ENCODE measurements at places on chromosomes 1 and 21.

- DNase-seq: no peak
Measured at GRCh38 chr1:95974586-95974985, 740.6 kb downstream of the RWDD3 start.

DNA sequence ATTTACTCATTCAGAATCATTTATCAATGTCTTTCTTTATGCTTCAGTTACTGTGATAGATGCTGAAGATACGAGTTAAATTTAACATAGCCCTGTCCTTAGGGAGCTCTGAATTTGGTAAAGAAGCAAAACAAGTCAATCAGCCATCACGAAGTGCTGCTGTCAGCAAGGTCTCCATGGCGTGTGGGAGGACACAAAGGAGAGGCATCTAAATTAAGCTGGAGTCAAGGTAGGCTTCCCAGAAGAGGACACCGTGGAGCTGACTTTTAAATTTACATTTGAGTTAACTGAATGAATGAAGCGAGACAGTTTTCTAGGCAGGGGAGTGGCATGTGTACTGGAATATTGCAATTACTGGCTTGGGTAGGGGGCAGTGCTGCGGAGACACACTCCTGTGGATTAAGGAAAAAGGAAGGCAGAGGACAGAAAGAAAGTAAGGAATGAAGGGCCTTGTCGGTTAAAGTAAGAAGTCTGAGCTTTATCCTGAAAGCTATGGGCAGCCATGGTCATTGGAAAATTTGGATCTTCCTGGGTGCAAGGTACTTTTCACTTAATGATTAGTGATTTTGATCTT lies 41.3 kb upstream of the C1orf87 start:
- DNase-seq: no peak

GRCh38 chr1:186813420-186813819 lies 15.3 kb upstream of the PLA2G4A start:
- no peak for DNase-seq

DNA sequence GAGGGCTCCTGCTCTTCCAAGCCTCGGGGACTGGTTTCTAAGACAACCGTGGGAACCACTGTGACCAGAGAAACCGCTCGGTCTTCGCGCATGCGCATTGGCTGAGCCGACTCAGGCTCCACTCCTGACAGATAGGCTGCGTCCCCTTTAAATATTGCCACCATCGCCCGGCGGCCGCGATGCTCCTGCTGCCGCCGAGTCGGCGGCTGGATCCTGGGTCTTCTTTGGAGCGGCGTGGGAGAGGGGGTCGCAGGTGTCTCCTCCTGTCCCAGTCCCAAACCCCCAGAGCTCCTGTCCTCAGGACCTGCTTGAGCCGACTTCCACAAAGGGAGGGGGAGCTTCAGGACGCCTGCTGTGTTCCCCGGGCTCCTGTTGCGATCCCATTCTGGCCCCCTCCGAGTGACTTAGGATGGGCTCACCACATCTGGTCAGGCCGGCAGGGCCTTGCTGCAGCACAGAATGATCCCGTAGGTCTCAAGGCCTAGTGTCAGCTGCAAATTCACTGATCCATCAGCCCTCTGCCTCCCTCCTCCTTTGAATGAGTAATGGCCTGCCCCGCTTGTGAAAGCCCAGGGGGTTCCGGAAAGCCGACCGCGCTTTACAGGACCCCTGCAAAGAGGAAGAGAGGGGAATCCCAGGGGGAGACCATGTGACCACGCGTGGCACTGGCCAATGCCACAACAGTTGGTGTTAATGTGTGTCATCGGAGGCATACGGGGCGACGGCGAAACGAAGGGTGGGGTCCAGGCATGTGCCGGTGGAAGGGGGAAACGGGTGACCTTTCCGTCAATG lies 683.2 kb upstream of the TPTE start:
- DNase-seq: no peak

GRCh38 chr1:7994827-7995226 lies 31.3 kb downstream of the ERRFI1 start:
- no peak for DNase-seq

All from MM.1S (cell line).